ENCODE measurements at places on chromosomes 6 and 20. TPM values are rescaled to one million over a fixed set of nuclear protein-coding genes. Genes with fewer than 3 reads are reported as not detected.
A peak's percentile ranks its signal among the peaks of the same experiment; 100 is the strongest.

The LY6G6F gene
- not detected for total RNA-seq

The ENPP3 gene
- total RNA-seq = 1.9 TPM

The CCM2L gene
- total RNA-seq = 1.5 TPM

The RNF144B gene
- total RNA-seq = 17.5 TPM

The MICA gene
- 6.3 TPM for total RNA-seq

The SPTLC3 gene
- 24.5 TPM for total RNA-seq

The KCNK15 gene
- total RNA-seq = 0.20 TPM

The BMP5 gene
- total RNA-seq = 0.83 TPM

The ABHD16B gene
- not detected for total RNA-seq

The GTF3C6 gene
- 23.4 TPM for total RNA-seq

The GCNT2 gene
- 9.4 TPM for total RNA-seq

The MLIP gene
- 18.4 TPM for total RNA-seq

The TAAR1 gene
- not detected for total RNA-seq

The TOMM6 gene
- 72.3 TPM for total RNA-seq

The OLIG3 gene
- total RNA-seq = not detected

The C6orf132 gene
- total RNA-seq = 0.38 TPM

- peak; percentile 87 for DNase-seq
Observed at GRCh38 chr6:3750317-3751076, 1.0 kb downstream of the PXDC1 start.

- DNase-seq = no peak
Observed at GRCh38 chr6:130742131-130742681, 85.0 kb upstream of the SMLR1 start.

GRCh38 chr6:167214206-167214605 is 56.4 kb upstream of the GPR31 start:
- no peak for DNase-seq

- DNase-seq = no peak
Observed at GRCh38 chr6:116475141-116475540, 14.0 kb downstream of the CALHM6 start.

- no peak for DNase-seq
Observed at GRCh38 chr20:61442075-61442670, 190.1 kb downstream of the CDH4 start.

DNA sequence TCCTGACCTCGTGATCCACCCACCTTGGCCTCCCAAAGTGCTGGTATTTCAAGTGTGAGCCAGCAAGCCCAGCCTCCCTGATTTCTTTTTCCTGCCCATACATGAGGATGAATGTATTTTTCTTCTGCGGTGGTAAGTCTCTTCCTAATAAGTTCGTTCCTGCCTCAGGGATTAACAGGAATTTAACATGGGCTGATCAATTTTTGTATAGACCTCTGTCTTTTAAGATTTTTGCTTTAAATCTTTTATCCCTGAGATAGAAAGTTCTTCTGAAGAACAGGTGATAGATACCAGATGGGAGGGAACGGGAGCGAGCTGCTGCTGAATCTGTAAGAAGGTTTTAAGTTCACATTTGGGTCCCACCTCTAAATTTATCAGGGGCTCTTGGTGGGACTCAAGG is 7.0 kb upstream of the ZNFX1 start:
- DNase-seq = no peak

- DNase-seq = no peak
Observed at GRCh38 chr6:120198033-120198432, 848.5 kb upstream of the MAN1A1 start.

- DNase-seq = no peak
Observed at GRCh38 chr6:50443144-50443543, 270.2 kb upstream of the TFAP2D start.

GRCh38 chr6:72825315-72825911 is 203.5 kb downstream of the KCNQ5 start:
- DNase-seq = no peak

- no peak for DNase-seq
Observed at GRCh38 chr6:148769304-148769968, 22.6 kb downstream of the UST start.

DNA sequence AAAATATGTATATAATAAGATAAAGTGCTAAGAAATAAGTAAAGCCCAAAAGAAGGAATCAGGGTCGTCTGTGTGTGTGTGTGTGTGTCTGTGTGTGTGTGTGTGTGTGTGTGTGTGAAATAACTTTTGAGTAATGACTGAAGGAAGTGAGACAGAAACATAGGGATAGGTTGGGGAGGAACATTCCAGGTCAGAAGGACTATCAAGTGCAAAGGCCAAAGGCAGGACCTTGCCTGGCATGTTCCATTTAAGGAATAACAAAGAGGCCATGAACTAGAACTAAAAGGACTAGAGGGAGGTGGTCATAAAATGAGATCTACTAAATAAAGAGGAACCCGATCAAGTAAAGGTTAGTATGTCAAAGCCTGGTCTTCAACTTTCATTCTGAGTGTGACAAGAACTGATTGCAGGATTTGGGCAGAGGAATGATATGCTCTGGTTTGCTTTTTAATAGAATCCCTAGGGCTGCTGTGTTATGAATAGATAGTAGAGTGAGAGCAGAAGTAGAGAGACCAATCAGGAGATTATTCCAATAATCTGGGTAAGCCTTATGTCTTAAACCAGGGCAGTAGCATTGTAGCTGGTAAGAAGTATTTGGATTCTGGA is 6.9 kb downstream of the ENPP3 start:
- DNase-seq = no peak

- DNase-seq = no peak
Observed at GRCh38 chr6:35718911-35719381, 17.9 kb upstream of the ARMC12 start.

GRCh38 chr20:36466089-36466488 is 75.2 kb upstream of the MYL9 start:
- no peak for DNase-seq

DNA sequence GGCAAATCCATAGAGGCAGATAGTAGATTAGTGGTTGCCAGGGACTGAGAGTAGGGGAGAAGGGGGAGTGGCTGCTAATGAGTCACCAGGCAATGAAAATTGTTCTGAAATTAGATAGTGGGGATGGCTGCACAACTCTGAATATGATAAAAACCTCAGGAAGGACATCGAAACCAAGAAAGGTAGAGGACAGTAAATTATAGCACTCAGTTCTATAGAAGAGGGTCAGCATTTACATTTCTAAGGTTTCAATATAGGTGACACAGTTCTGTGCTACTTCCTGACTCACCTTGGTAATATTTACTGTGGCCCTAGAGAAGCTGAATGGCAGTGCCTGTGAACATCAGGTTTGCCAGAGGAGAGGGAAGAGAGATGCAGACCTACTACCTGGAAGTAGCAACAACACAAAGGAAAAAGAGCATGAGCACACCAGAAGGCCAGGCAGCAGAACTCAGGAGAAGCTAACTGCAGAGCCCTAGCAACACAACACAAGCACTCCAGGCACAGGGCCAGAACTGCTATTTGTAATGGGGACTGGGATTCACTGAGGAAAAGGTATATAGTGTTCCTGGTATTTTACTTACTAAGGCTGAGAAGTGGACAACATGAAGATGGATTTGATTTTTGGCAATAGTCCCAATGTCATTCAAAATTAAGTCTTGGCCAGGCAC is 75.9 kb downstream of the PLCG1 start:
- no peak for DNase-seq

GRCh38 chr6:156982168-156982567 is 205.0 kb downstream of the ARID1B start:
- no peak for DNase-seq

DNA sequence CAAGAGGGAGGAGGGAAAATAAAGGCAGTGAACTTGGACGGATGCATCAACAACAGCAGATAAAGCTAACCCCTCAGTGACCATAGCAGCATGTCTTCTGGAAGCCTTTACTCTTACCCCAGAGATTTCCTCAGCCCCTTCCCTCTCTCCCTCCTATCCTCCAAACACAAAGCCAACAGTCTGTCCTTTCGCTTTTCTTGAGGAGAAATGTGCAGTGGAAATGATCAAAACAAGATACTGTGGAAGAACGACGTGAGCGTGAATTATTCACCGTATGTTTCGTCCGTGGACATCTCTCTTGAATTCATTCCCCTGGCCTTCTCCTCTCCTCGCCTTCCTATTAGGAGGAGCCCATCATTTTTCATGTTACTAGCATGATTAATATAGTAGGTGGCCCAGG is 8.5 kb downstream of the NRN1 start:
- DNase-seq = no peak

DNA sequence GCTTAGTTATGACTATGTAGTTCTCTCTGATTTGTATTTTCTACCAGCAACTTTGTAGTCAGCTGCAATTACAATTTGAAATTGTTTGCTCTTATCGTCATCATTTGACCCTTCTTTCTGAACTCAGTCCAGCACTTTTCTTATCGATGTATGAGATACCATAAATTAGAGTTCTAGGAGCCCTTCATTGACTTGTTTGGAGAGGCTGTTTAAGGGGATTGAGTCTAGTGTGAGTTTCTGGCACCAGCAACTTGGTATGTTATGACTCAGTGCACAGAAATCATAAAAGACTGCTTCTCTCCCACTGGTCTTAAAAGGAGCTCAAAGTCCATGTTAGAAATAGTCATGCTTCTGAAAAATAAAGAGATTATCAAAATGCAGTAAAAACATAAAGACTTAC is 190.3 kb downstream of the TENT5A start:
- DNase-seq = no peak

GRCh38 chr6:136251394-136251793 is 1.3 kb upstream of the MTFR2 start:
- no peak for DNase-seq

- no peak for DNase-seq
Observed at GRCh38 chr6:165733489-165733791, 70.4 kb upstream of the PDE10A start.

- DNase-seq = no peak
Observed at GRCh38 chr6:68726992-68727391, 91.9 kb downstream of the ADGRB3 start.

DNA sequence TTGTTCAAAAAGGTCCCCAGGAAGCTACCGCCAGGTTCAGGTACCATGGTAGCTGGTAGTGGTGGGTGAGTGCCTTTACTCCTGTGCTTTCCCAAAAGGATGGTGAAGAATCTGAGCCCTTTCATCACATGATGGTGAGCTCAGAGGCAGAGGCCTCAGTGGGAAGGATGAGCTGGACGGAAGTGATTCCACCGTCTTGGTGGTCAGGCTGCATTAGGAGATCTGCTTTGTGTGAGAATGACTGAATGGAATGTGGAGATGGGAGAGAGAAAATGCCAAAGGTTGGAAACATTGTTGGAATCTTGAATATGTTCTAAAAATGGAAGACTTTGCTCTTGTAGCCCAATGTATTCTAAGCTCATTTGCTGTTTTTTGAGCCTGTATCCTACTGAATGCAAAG is 108.1 kb upstream of the SCP2D1 start:
- no peak for DNase-seq

DNA sequence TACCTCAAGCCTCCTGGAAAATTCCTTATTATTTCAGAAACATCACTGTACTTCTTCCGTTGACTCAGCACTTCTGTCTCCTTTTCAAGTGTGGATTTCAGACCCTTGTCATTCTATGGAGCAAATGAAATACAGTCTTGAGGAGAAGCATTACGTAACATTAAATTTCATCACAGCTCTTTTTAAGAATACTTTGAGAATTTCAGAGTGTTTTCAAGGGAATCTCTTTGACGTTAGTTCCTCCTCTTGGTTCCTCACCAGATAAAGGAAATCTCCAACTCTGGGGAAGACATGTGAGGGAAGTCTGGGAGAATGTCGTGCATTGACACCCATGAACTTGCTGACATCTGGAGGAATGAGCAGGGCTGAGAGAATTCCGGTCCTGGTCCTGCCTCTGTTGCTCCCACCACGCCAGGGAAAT is 32.3 kb downstream of the UST start:
- no peak for DNase-seq

DNA sequence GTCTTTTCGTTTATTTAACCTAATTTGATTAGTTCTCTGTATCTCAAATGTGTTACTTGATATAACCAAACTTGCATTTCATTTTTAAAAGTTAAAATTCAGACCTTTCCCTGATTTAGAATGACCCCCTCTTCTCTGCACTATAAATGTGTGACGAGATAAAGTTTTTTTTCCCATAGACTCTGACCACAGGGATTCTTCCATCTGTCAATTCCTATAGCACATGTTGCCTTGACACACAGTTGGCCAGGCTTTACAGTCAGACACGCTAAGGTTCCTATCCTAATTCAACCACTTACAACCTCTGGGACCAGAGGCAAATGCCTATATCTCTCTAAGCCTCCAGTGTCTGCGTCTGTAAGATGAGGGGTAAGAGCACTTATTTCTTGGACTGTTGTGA is 40.6 kb downstream of the KCNS1 start:
- no peak for DNase-seq

- DNase-seq = no peak
Observed at GRCh38 chr20:5855939-5856338, 94.4 kb downstream of the TRMT6 start.

GRCh38 chr6:161696801-161697200 is 422.9 kb upstream of the AGPAT4 start:
- no peak for DNase-seq

DNA sequence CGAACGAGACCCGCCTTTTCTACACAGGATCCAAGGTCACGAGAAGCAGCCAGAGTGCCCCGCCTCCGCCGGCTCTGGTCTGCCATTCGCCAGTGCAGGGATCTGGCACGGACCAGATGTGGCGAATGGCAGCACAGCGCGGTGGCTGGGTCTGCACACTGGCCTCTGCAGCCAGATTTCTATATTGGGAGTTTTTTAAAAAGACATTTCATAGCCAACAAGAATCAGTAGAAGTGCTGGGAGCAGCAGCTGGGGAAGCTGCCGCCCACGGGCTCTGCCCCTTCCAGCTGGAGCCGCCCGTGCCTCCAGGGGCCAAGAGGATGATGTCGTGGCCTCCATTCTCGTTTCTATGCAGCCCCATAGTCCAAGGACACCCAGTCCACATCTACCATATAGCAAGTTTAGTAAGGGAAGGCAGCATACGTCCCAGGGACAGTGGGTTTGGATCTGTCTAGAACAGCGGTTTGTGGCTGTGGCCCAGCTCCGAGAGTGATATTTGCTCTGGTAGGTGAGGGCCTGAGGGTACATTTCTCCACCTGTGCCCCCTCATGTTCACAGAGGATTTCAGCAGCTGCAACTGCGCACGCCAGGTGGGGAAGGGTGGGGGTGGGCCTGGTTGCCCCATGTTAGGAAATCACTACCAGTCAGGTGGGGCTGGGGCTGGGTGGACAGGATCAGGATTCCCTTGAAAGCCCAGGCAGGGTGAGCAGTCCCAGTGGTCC is 333.7 kb downstream of the ZFAND3 start:
- no peak for DNase-seq

DNA sequence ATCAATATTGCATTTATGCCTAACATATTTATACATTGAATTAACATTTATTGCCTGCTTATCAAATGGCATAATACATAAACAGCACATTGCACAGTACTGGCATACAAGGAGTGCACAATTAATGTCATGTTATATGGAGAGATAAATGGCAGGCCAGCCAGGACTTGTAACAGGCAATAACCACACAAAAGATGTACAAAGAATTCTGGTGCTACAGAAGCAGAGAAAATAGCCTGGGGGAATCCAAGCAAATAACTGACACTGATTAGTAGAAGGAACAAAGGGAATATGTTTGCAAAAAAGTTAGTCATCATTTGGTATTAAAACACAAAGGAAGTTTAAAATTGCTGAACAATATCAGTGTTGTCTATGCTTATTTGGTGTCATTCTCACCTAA is 27.3 kb downstream of the COL21A1 start:
- DNase-seq = no peak

- no peak for DNase-seq
Observed at GRCh38 chr6:167558246-167559177, 233.6 kb downstream of the TTLL2 start.

GRCh38 chr6:428047-428603 is 36.6 kb downstream of the IRF4 start:
- no peak for DNase-seq

- no peak for DNase-seq
Observed at GRCh38 chr20:58149437-58150091, 78.9 kb downstream of the ANKRD60 start.
